Pulmonary artery endothelial cell (primary cell): ENCODE measurements at places on chromosomes 5 and 9. TPM values are rescaled to one million over a fixed set of nuclear protein-coding genes. Genes with fewer than 3 reads are reported as not detected.

Gene ZNF658
- total RNA-seq: 4.5 and 6.0 TPM in 2 replicates

Gene WHRN
- total RNA-seq: 0.14 and 0.20 TPM in 2 replicates

Gene ORM2
- total RNA-seq: not detected in 2 replicates

Gene PCDHGB2
- total RNA-seq: 1.3 TPM in 2 replicates

Gene ZNF366
- total RNA-seq: 0.39 and 0.46 TPM in 2 replicates

Gene PCDHGB6
- total RNA-seq: 2.0 and 2.1 TPM in 2 replicates

Gene C7
- 1.2 and 7.7 TPM in 2 replicates for total RNA-seq

Gene NIPAL4
- total RNA-seq: not detected in 2 replicates

Gene CTSV
- total RNA-seq: 1.1 TPM in 2 replicates

- no peak for DNase-seq
Observed at GRCh38 chr5:1540831-1541701, 17.3 kb upstream of the LPCAT1 start.

DNA sequence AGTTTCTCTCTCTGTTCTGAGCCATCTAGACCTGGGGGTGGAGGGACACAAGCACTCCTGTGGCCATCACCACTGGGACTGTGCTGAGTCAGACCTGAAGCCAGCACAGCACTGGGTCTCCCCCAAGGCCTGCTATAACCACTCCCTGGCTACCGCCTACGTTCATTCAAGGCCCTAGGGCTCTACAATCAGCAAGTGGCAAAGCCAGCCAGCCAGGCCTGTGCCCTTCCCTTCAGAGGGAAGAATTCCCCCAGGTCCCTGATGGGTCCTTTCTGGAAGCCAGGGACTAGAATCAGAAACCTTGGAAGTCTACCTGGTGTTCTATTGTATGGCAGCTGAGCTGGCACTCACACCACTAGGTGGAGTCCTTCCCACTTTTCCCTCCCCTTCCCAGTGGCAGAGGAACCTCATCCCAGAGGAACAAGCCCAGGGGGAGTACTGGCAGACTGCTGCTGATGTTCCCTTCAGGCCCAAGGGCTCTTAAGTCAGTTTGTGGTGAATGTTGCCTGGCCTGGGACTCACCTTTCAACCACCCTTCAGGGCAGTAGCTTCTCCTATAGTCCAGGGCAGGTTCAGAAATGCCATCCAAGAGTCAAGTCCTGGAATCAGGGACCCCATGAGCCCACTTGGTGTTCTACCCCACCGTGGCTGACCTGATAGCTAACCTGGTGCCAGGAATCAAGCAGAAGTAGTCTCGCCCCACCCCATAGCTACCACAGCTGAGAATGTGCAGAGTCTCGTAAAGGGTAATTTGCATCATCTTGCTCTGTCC is 20.0 kb downstream of the JMY start:
- no peak for DNase-seq

DNA sequence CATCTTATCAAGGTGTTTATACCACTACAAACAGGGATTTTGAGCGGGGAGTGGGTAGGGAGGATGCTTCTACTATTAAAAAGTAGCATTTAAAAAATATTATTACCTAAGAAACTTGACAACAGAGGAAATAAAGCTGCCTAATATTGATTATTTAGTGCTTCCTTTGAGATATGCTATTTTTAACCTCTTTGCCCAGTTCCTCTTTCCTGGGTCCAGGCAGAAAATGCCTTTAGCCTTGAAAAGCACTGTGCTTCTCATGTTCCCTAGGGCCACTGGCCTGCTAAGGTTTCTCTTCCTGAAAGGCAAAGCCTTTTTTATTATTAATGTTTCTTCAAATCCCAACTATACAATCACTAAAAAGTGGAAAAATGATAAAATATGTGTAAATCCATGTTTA is 217.2 kb upstream of the HAPLN1 start:
- DNase-seq: no peak

DNA sequence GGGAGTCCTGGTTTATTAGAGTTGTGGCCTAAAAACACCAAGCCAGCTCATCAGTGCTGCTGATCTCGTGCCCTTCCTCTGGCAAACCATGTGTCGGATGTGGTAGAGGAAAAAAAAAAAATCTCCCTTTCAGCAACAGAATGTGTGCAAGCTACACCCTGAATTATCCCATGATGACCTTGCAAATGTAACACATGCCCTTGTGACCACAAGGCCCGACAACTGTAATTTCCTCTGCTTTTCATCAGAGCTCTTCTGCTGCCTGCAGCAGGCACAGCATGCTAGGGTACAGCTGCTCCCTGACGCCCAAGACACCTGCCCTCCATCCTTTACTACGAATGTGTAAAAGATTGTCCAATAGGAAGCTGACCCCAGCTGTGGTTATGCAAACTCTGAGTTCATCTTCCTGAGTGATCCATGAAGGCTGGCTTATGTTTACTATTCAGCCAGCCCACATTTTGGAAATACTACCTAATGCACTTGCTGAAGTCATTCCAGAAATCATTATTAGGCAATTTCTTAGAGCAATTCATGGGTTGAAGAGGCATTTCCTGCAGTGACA is 14.6 kb upstream of the BNC2 start:
- no peak for DNase-seq

GRCh38 chr9:127277099-127277498 is 12.5 kb downstream of the GARNL3 start:
- no peak for DNase-seq

DNA sequence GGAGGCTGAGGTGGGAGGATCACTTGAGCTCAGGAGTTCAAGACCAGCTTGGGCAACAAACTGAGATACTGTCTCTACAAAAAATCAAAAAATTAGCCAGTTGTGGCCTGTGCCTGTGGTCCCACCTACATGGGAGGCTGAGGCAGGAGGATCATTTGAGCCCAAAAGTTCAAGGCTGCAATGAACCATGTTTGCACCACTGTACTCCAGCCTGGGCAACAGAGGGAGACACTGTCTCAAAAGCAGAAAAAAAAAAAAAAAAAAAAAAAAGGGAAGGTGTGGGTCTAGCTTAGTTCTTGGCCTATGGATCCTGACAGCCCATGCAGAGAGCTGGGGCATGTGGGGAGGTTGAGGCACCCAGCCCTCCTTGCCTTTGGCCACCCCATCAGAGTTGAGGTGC is 10.9 kb downstream of the PLPP7 start:
- DNase-seq: no peak

GRCh38 chr5:10301266-10301665 is 6.4 kb downstream of the CMBL start:
- DNase-seq: no peak

DNA sequence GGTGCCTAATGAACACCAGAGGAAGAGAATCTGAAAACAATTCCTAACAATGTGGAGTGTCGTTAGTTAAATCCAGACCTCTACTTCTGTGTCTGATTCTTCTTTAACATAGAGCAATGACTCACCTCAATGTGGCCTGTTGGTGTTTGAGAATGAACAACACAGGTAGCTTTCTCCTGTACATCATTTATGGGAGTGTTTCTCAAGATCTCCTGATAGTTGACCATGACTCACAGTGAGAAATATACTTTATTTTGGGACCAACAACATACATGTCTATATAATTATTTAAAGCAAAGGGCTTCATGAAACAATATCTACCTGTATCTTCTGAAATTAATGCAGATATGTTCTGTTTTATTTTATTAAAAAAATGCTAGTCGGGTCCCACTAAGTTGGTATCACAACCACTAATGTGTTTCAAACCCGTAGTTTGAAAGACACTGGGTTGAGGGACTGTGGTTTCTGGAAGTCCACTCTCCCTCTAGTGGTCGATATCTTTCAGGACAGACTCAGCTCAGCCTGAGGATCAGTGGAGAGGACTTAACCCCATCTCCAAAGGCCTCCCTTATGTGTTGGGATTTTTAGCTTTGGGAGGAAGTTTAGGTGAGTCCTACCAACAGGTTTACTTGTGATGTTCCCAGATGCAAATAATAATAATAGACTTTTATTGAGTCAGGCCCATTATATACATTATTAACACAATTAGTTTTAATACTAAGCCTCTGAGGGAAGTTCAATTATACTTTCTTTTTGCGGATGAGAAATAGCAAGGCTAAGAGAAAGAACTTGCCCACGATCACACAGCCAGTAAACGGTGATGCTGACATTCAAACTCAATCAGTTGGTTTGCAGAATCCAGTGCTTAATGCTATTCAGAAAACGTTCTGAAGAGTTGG is 70.0 kb upstream of the KLF9 start:
- DNase-seq: peak; percentile 60

DNA sequence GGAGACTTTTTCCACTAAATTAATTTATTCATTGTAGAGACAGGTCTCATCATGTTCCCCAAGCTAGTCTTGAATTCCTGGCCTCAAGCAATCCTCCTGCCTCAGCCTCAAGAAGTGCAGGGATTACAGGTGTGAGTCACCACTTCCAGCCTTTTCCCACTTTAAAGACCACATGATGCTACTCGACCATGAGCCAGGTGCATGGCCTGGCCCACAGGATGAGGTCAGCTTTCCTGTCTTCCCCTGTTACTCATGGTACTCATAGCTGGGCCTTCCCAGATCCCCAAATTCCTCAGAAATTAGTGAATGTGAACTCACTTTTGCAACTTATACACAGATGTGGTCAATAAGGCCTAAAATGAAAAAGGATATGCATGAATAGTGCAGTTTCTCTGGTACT is 395.9 kb downstream of the SEMA5A start:
- no peak for DNase-seq

GRCh38 chr9:92429836-92430235 is 5.6 kb upstream of the OMD start:
- no peak for DNase-seq

GRCh38 chr5:76870046-76870445 is 20.2 kb downstream of the S100Z start:
- DNase-seq: no peak

GRCh38 chr9:95004411-95005277 is 278.1 kb downstream of the AOPEP start:
- no peak for DNase-seq

- no peak for DNase-seq
Observed at GRCh38 chr5:102278231-102278630, 17.9 kb downstream of the SLCO4C1 start.

DNA sequence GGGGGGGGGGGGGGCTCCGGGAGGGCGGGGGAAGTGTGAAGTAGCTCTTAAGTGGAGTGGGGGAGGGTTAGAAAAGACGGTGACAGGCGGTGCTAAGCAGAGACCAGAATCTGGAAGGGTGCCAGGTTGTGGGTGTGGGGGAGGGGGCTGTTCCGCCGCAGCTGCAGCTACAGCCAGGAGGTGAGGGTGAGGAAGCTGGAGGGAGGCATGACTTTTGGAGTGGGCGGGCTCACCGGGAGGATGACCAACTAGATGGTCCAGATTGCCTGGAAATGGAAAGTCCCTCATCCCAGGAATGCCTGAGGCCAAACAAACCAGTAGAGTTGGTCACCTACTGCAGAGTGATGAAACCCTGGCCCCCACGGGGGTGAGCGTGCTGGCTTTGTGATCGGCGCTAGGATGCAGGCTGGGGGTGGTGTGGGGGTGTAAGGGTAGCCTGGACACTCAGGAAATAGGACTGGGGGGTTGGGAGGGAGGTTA is 158.1 kb upstream of the SHB start:
- peak; percentile 29 for DNase-seq

GRCh38 chr9:88685966-88686365 is 151.0 kb downstream of the NXNL2 start:
- no peak for DNase-seq

DNA sequence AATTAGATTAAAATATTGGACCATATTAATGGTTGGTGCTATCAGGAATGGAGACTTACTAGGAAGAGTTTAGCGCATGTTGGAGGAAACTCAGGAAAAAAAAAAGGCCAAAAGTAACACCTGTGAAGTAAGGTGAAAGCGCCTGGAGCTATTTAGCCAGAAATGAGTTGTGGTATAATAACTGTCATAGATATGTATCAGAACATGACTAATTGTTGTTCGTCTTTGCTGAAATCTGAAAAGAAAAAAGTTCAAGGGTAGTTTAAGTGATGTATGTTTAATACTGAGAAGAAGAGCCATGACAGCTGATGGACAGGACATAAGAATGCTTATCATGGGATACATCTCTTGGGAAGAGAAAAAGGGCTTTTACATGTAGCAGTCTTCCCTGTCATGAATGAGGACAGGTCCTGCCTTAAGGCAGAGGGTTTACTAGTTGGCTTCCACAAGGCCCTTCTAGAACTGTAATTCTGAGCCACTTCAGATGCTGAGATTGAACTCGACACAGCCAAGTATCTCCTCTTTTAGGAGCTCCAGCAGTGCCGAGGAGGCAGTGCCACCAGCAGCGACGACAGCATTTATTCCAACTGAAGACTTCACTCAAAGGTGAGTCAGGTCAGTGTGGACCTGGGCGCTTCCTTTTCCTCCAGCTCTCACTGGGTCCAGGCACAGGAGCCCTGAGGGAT is 940 bp upstream of the CAMK4 start:
- no peak for DNase-seq
